IPS DF 6.9 (cell line): ENCODE measurements at places on chromosomes 13 and 19.

- H3K27ac ChIP-seq = no peak overlapping the region
- no peaks in the 10 kb centered on the region for H3K36me3 ChIP-seq
- H3K4me1 ChIP-seq = 0 out of 2 replicates have a peak, but pooled peaks cover under 1% of the 10 kb centered on the region
Observed at GRCh38 chr19:7665076-7665475, 3.8 kb upstream of the RETN start.

DNA sequence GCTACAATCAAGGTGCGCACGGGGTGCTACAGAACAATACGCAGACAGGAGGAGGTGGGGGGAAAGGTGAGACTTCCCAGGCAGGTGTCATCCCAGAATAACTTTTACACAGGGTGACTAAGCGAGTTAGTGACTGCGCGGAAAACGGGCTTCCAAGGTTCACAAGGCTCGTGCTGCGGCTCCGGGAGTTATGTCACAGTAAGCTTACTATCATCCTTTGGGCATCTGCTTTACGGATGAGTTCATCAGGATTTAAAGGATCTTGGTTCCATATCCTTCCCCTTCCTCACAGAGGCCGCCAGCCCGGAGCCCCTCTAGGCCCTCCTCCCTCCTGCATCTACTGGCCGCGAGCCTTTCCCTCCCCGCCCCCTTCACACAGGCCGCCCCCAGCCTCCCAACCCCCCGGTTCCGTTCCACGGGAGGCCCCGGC, 474 bp upstream of the IFT88 start:
- H3K4me1 ChIP-seq = no peaks in the 10 kb centered on the region
- H3K27me3 ChIP-seq = no peaks in the 10 kb centered on the region
- no peaks in the 10 kb centered on the region for H3K36me3 ChIP-seq
- peak overlapping the region; percentile 79; the same call in 1 of the 2 replicates for H3K4me3 ChIP-seq

GRCh38 chr13:85366759-85367417, 432.3 kb downstream of the SLITRK6 start:
- H3K4me3 ChIP-seq = no peak overlapping the region
- no peaks in the 10 kb centered on the region for H3K36me3 ChIP-seq
- H3K27ac ChIP-seq = no peak overlapping the region
- DNase-seq = no peak
- H3K27me3 ChIP-seq = no peaks in the 10 kb centered on the region

- H3K27me3 ChIP-seq = no peaks in the 10 kb centered on the region
- H3K36me3 ChIP-seq = no peaks in the 10 kb centered on the region
- DNase-seq = no peak
- H3K4me3 ChIP-seq = no peak overlapping the region
- H3K27ac ChIP-seq = no peak overlapping the region
Observed at GRCh38 chr13:99046851-99047250, 69.0 kb upstream of the DOCK9 start.

DNA sequence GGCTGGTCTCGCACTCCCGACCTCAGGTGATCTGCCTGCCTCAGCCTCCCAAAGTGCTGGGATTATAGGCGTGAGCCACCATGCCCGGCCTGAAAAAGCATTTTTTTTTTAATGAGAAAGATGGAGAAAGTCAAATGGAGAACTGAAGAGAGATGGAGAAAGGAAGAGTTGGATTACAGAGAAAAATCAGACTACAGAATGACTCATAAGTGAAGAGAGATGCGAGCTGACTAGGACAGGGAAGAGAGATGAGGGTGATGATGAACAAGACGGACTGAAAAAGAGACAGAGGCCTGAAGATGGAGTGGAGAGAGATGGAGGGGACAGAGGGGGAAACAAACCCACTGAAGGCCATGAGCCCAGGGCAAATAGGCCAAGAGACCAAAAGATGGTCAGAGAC, 1.5 kb downstream of the DHX34 start:
- no peak overlapping the region for H3K27ac ChIP-seq
- H3K27me3 ChIP-seq = no peaks in the 10 kb centered on the region
- no peak overlapping the region for H3K4me3 ChIP-seq
- H3K4me1 ChIP-seq = no peaks in the 10 kb centered on the region
